ENCODE measurements at places on chromosomes 3 and 15. TPM values are rescaled to one million over a fixed set of nuclear protein-coding genes. Genes with fewer than 3 reads are reported as not detected.

DNA sequence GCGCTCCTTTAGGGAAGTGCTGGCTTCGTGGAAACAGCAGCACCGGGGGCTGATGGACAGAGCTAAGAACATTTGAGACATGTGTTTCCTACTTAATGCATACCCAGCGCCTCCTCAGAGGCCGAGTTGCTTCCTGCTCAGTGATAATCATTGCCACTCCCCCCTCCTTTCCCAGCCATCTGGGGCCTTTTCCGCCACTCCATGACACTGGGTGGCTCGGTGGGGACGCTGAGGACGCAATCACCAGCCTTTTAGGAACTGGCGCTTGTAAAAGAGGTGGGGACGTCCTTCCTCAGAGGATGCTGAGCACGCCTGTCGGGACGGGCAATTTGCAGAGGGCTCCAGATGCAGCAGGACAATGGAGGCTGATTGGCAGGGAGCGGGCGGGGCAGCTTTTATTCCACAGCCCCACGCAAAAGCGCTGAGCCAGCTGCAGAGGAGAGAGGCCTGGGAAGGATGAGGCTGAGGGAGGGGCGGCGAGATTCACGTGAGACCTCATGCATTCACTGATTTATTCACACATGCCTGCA lies 22.2 kb upstream of the IQSEC1 start:
- DNase-seq = no peak
- H3K27me3 ChIP-seq = peaks cover 10% of the 10 kb centered on the region
- H3K36me3 ChIP-seq = no peaks in the 10 kb centered on the region
- H3K4me3 ChIP-seq = no peak overlapping the region

DNA sequence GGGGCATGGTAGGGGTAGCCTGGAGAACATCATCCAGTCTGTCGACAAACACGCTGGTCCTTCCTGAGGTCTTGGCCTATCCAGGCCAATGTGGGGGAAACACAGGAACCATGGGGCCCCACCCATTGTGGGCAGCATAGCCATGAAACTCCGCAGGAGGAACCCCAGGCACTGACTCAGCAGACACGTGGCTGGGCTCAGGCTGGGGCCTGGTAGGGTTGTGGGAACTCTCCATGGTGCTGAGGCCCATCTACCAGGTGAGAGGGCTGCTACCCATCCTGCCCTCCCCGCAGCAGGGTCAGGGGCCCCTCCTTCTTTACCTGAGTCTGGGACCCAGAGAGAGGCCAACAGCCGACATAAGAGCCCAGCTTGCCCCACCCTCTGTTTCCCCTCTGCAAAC lies 22.6 kb upstream of the CACNA2D2 start:
- H3K36me3 ChIP-seq = no peaks in the 10 kb centered on the region
- no peak for DNase-seq
- H3K4me3 ChIP-seq = no peak overlapping the region

DNA sequence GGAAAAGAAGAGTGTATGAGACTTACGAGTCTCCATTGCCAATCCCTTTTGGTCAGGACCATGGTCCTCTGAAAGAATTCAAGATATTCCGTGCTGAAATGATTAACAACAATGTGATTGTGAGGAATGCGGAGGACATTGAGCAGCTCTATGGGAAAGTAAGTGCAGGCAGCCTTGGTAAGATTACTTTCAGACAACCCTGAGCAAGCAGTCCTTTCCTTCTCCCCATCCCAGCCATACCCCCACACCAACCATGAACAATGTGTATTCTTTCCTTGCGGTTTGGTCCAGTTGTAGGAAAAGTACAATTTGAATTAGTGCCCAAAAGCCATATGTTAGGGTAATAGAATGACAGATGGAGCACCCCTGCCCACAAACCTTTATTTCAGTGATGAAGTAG lies 5.6 kb downstream of the TSEN2 start:
- H3K4me1 ChIP-seq = peaks cover 11% of the 10 kb centered on the region
- peaks cover 38% of the 10 kb centered on the region for H3K36me3 ChIP-seq
- DNase-seq = no peak
- H3K4me3 ChIP-seq = no peak overlapping the region

- H3K36me3 ChIP-seq = no peaks in the 10 kb centered on the region
- no peak overlapping the region for H3K4me3 ChIP-seq
- no peak overlapping the region for H3K27ac ChIP-seq
- no peak for DNase-seq
- no peaks in the 10 kb centered on the region for H3K4me1 ChIP-seq
Measured at GRCh38 chr15:76514282-76514681, 177.7 kb downstream of the ISL2 start.

GRCh38 chr3:18224426-18224825 lies 200.7 kb downstream of the SATB1 start:
- peaks cover 76% of the 10 kb centered on the region for H3K4me1 ChIP-seq
- H3K27me3 ChIP-seq = no peaks in the 10 kb centered on the region
- H3K36me3 ChIP-seq = no peaks in the 10 kb centered on the region
- peak overlapping the region; percentile 73 for H3K4me3 ChIP-seq
- no peak for DNase-seq
- H3K27ac ChIP-seq = peak overlapping the region; percentile 83

- no peak overlapping the region for H3K4me3 ChIP-seq
- H3K36me3 ChIP-seq = peaks cover 3% of the 10 kb centered on the region
Measured at GRCh38 chr15:76447728-76448441, 111.3 kb downstream of the ISL2 start.

DNA sequence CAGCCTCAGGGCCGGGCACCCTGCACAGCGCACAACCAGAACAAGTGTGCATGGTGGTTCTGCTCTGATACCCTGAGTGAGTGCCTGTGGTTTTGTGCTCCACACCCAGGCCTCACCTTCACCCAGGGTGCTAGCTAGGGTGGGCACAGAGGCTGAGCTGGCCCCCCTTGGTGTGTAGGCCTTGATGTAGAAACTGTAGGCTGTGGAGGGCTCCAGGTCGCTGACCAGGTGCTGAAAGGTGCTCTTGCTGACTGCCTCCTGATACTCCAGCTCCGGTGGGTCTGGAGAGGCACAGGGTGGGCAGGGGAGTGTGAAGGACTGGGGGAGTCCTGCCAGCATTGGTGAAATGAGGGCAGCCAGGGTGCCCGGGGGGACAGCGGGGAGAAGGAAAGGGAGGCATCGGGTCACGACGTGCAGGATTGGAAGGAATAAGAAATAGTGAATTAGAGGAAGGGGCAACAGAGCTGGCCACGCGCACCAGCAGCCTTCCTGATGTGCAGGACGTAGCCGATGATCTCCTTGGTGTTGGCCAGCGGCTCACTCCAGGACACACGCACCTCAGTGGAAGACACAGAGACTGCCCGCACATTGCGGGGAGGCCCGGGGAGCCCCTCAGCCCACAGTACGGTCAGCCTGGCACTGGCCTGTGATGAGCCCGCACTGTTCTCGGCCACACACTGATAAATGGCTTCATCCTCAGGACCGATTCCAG lies 26.6 kb downstream of the RNU5B-1 start:
- peaks cover 5% of the 10 kb centered on the region for H3K4me1 ChIP-seq
- no peak for DNase-seq

DNA sequence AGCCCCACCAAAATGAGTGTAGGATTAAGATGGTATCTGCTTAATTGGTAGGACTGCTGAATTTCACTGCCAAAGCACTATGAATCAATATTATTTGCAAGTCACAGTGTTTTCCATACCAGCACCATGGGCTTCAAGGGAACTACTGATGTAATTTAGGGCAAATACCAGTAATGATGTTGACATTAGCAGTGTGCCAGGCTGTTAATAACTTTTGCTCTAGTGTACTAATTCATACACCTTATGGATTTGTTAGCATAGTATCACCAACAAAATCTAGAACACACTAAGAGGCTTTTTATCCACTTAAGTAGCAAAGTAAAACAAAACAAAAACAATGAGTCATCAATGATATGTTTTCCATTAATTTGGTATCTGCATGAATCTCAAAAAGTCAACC lies 888.2 kb downstream of the CADM2 start:
- H3K27me3 ChIP-seq = no peaks in the 10 kb centered on the region
- no peak overlapping the region for H3K27ac ChIP-seq
- H3K4me3 ChIP-seq = no peak overlapping the region
- no peaks in the 10 kb centered on the region for H3K4me1 ChIP-seq
- no peaks in the 10 kb centered on the region for H3K36me3 ChIP-seq
- no peak for DNase-seq

GRCh38 chr3:62870321-62870720 lies 4.9 kb downstream of the CADPS start:
- no peak overlapping the region for H3K27ac ChIP-seq
- no peaks in the 10 kb centered on the region for H3K36me3 ChIP-seq
- DNase-seq = no peak
- H3K4me3 ChIP-seq = no peak overlapping the region
- peaks cover 17% of the 10 kb centered on the region for H3K27me3 ChIP-seq
- peaks cover 2% of the 10 kb centered on the region for H3K4me1 ChIP-seq

DNA sequence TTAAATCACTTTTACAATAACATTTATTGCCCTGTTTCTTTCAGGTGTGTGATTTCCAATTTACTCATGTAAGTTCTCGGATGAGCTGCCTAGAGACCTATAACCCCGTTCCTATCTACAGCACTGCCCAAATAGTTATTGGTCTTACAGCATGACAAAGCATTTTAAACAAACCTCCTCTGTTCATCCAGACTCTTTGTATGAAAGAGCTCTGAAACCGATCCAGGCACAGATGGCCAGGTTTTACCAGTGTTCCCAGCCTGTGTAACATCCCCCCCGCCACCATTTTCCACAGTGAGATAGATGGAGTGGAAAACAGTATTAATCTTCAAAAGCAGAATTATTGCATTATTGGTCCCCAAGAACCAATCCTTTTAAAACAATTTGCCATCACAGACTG lies 59.0 kb upstream of the SPTSSB start:
- no peak overlapping the region for H3K27ac ChIP-seq
- H3K4me3 ChIP-seq = no peak overlapping the region
- H3K36me3 ChIP-seq = no peaks in the 10 kb centered on the region
- DNase-seq = no peak

The SAMD7 gene
- total RNA-seq = not detected

Data from activated B cell treated with CpG ODN at 0.5 μM for 24 hours (primary cell).